Spleen (tissue), 13 donors: ENCODE measurements at places on chromosomes 5 and 9. TPM values are rescaled to one million over a fixed set of nuclear protein-coding genes. Genes with fewer than 3 reads are reported as not detected.

The OCLN gene
- polyA plus RNA-seq, result 1.8 TPM

The BTNL8 gene
- polyA plus RNA-seq, result 0.58 TPM

The RMND5B gene
- 22.2 TPM for polyA plus RNA-seq

The SNCAIP gene
- 12.1 TPM for polyA plus RNA-seq

The IGFBPL1 gene
- not detected for polyA plus RNA-seq

The CEL gene
- polyA plus RNA-seq, result 0.55 TPM

The CAMK2A gene
- 0.03 TPM for polyA plus RNA-seq

The NEURL1B gene
- polyA plus RNA-seq, result 1.0 TPM

The C9orf153 gene
- 0.13 TPM for polyA plus RNA-seq

The IRX1 gene
- not detected for polyA plus RNA-seq

The SCGB3A2 gene
- polyA plus RNA-seq, result 0.67 TPM

The PCDHAC2 gene
- 0.17 TPM for polyA plus RNA-seq

The OR13C8 gene
- not detected for polyA plus RNA-seq

The KIF24 gene
- polyA plus RNA-seq, result 0.15 TPM

The HEMGN gene
- polyA plus RNA-seq, result 0.13 TPM

The CDC37L1 gene
- 7.0 TPM for polyA plus RNA-seq

The TMEM161B gene
- polyA plus RNA-seq, result 6.2 TPM

The ISL1 gene
- polyA plus RNA-seq, result 0.04 TPM

The VCAN gene
- 5.4 TPM for polyA plus RNA-seq

The BHMT gene
- not detected for polyA plus RNA-seq

The SPINK14 gene
- polyA plus RNA-seq, result not detected

The FBLL1 gene
- 0.20 TPM for polyA plus RNA-seq

The HTR4 gene
- not detected for polyA plus RNA-seq

The ASS1 gene
- polyA plus RNA-seq, result 17.1 TPM

The TMED7 gene
- 12.5 TPM for polyA plus RNA-seq

The TIGD6 gene
- 2.5 TPM for polyA plus RNA-seq

The FOXD4L5 gene
- not detected for polyA plus RNA-seq
